AML-193 (cell line): ENCODE measurements at places on chromosomes 4 and X.
A peak's percentile ranks its signal among the peaks of the same experiment; 100 is the strongest.

- DNase-seq: no peak
These were observed 219.5 kb downstream of the HS6ST2 start for GRCh38 chrX:132738951-132739350.

DNA sequence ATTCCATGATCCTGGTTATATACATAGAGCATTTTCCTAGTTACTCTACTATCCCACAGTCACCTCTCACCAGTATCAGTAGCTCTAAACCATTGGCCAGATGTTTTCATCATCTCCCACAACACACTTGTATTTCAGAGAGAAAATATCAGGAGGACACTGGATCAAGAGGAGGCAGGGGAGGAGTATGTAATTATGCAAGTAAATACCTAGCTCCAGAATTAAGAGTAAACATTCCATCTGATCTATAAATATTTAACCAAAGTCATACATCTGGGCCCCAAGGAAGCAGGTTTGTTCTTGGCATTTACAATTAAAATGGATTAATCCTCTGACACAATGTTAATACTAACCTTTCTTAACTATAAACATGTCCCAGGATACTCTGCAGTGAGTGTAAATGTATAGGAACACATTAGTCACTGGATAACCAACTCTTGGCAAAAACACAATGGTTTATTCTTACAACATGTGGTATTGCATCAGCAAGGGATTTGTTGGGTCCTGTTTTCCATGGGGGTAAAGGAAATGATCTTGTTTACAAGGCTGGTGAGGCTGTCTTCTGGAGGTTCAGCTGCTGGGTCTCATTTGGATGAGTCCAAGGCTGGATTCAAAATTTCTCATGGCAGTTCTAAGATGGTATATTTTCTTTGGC lies 170.1 kb downstream of the ATG4A start:
- no peak for DNase-seq

DNA sequence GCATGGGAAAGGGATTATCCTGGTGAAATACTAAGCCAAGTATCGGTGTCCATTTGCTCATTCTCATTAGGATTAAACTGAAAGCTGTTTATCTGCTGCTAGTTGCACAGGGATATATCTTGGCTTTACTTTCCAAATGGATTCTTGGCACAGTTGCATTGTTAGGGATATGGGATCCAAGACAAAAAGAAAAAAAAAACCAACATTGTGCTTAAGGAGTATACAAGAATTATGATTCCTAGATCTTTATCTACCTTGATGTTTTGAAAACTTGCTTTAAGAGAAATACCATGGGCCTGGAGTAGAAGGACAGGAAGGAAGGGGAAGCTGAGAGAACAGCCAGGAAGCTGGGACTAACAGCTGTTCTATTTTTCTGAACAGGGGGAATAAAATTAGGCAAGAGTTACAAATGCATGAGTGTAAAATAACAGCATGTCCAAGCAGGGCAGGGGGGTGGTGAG lies 107.6 kb downstream of the ATXN3L start:
- no peak for DNase-seq

DNA sequence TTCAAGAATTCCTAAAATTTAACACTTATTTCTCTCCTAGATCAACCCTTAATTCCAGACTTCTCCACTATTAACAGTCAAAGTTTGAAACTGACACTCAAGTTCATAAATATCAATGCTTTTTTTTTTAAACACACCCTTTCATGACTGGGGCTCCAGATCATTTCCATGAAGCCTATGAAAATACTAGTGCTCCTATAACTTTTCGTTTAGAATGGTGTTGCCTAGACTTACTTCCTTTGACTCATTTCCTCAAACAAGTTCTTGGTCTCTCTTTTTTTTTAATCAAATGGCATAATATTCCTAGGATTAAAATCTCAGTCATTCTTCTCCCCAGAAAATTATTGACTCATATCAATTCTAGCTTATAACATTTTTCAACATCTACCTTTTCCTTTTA lies 13.1 kb downstream of the ZMAT1 start:
- no peak for DNase-seq

GRCh38 chr4:15293711-15294110 lies 134.1 kb upstream of the C1QTNF7 start:
- DNase-seq: no peak

GRCh38 chr4:95212692-95213091 lies 336.1 kb downstream of the UNC5C start:
- no peak for DNase-seq

DNA sequence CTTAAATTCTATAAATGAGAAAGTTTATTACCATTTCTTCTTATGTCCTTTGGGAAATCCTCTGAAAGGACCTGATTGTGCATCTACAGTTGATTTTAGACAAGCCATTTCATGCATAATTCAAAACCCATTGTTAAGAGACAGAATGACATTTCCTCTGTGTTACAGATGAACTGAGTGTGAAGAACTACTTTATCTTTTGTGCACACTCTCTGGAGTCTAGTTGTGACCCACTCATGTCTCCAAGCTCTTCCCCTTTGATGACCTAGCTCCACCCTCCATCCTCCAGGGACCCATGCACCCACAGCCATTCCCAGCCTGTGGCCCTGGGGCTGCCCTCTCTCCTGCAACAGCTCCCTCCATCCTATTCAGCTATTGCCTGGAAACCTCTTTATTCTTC lies 57.5 kb upstream of the BMPR1B start:
- DNase-seq: no peak

GRCh38 chr4:5969777-5970176 lies 48.5 kb downstream of the C4orf50 start:
- no peak for DNase-seq

DNA sequence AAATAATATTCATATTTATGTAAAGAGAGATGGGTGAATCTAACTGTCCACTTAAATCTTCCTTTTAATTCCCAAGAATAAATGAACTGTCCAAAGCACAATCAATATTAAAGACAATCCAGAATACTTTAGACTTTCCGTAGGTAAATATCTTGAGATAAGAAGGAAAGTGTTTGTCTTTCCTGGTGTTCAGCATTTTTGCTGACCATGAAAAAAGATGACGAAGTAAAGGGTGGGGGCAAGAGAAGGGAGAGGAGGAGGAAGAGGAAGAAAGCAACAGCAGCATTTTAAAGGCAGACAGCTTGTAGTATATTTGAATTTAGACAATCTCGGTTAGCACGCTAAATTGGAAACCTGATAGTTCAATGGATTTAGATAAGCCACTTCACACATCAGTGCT lies 498.2 kb downstream of the KCNIP4 start:
- no peak for DNase-seq

DNA sequence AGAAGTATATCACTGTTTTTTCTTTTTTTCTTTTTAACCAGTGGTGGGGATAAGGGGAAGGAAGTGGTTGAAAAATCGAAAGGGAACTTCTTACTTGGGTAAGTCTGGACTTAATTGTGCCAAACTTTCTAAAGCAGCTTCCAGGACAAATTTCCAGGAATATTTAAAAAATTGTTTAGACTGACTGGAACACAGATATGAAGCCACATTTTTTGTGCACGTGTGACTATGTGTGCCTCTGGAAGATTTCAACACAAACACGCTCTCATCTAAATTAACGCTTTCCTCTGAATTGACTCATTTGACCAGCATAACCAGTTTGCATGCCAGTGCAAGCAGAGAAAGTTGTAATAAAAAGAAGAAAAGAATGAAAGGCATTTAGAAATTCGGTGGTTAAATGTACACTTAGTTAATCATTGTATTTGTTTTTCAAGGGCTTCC lies 18.8 kb upstream of the YTHDC1 start:
- DNase-seq: peak; percentile 27

DNA sequence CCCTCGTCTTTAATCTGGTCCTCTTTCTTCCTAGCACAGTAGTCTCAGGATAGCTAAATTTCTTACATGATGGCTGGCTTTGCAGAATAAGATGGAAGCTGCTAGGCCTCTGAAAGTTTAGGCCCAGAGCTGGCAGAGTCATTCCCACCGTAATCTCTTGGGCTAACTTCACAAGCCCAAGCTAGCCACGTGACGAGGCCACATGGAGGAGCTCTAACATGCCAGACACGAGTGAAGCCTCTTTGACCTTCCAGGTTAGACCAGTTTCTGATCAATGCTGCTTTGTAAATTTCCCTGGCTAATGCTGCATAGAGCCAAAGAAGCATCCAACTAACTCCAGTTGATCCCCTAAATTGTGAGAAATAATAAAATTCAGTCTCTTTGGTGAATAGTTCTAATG lies 9.5 kb upstream of the CENPE start:
- no peak for DNase-seq

DNA sequence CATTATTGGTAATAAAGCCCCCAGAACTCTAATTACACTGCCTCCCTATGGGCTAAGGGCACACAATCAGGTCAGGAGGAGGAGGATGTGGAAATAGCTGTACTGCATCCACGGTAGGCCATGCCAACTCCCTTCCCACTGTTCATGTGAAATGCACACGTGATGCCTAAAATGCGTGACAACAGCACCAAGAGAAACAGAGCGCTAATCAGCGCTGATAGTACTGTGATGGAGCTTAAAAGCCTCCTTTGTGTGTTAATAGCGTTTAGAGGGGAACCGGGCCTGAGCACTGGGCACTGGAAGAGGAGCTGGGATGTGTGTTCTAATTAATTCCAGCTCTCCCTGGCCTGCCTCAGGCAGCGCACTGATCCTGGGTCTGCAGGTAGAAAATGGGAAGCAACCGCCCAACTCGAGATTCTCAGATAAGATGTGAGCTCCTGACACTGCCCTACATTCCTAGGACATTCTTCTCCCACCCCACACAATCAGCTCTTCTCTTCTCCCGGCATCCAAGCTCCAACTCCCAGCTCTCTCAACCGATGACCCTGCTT lies 12.9 kb downstream of the DCTD start:
- DNase-seq: no peak

- DNase-seq: no peak
These were observed 183.4 kb downstream of the KIT start for GRCh38 chr4:54840992-54841768.

- DNase-seq: no peak
These were observed 664.2 kb upstream of the CPEB2 start for GRCh38 chr4:14337892-14338584.
